ENCODE measurements at places on chromosomes 7 and 10.

- no peak for DNase-seq
Observed at GRCh38 chr7:102421706-102422240, 11.6 kb upstream of the ORAI2 start.

- peak; percentile 67 for DNase-seq
Observed at GRCh38 chr10:77131214-77131613, 506.4 kb downstream of the KCNMA1 start.

DNA sequence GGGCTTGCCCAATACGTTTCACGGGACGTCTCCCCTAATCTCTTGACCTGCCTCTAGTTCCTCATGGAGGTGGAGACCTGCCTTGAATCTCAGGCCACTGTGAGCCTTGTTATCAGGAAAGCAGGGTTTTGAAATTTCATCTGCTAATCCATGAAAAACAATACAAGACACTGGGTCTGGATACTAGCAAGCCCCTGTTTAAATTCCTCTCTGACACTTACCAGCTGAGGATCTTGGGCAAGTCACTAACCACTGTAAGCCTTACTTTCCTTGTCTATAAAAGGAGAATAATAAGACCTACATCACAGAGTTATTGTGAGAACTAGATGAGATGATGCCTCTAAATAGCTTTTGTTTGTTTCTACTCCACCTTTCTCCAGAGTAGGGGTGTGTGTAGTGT is 303.6 kb downstream of the FGFR2 start:
- DNase-seq, result no peak

GRCh38 chr7:69643708-69644445 is 45.6 kb downstream of the AUTS2 start:
- no peak for DNase-seq

DNA sequence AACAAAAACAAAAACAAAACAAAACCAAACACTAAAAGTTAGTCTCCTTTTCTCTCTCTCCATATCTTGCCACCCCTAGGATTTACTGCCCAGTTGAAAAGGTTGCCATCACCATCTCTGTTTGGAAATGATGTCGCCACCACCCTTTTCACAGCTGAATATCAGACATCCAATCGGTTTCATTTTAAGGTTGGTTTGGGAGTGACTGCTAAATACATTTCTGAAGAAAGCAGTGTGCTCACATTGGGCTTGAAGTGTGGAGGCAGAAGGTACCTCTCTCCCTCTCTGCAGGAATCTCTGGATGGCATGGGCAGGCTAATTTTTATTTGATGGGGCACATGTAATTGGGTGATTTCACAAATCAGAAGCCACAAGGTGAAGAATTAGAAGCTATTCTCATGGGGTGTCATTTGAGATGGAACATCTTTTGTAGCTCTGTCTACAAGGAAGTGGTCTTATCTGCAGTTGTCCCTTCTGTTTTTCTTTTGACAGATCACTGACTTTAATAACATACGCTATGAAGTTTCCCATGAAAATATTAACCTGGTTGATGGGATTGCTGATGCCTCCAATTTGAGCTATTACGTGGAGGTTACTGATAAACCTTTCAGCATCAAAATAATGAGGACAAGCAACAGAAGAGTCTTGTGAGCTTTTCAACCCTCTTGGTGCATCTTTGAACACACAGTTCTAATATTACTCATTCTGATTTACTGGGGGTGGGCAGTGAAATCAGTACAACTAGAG is 20.1 kb downstream of the MGAM2 start:
- no peak for DNase-seq

- DNase-seq, result no peak
Observed at GRCh38 chr10:19987931-19988330, 171.7 kb downstream of the PLXDC2 start.

GRCh38 chr7:148588670-148589131 is 1.9 kb upstream of the C7orf33 start:
- no peak for DNase-seq

DNA sequence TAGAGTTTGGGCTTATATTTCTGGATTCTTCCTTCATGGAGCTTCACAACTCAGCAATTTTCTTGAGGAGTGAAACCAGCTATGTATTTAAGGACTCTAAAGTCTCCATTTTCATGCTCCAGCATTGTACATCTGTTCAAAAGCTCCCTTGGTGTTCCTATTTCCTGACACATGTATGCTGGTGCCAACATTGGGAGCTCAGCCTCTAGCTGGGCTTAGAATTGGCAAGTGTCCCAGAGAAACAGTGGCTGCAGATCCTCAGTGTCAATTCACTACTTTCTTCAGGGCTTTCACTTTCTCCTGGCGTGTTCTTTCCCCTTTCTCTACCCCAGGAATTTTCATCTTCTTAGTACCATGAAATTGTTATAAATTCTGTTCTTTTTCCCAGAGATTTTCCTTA is 103.1 kb downstream of the ZNF467 start:
- no peak for DNase-seq

- DNase-seq, result no peak
Observed at GRCh38 chr10:47369251-47369894, 14.7 kb downstream of the ZNF488 start.

- DNase-seq, result no peak
Observed at GRCh38 chr10:77445547-77445946, 192.1 kb downstream of the KCNMA1 start.

- DNase-seq, result no peak
Observed at GRCh38 chr7:140222814-140223213, 46.0 kb upstream of the KDM7A start.

DNA sequence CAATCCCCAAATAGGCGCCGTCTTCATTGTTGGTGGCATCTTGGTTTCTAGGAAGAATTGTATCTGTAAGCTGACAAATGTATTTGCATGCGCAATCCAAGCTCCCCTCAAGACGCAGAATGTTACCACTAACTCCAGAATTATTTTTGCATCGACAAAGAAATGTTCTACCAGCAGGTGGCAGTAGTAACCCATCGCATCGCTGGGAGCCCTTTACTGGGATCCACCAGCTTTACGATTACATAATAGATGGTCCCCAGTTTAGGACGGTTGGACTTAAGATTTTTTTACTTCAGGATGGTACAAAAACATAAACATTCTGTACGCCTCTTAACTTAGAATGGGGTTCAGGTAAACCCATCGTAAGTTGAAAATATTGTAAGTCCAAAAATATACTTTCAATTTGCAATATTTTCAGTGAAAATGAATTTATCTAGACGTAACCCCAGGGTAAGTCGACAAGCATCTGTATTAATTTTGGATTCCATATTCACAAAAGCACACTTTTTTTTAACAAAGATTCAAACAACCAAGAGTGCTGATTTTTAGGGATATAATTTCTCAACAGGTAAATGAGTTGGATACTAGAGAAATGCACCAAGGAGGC is 114.0 kb upstream of the COBL start:
- DNase-seq, result peak; percentile 53

GRCh38 chr7:96526496-96526895 is 183.2 kb downstream of the SEM1 start:
- DNase-seq, result no peak

DNA sequence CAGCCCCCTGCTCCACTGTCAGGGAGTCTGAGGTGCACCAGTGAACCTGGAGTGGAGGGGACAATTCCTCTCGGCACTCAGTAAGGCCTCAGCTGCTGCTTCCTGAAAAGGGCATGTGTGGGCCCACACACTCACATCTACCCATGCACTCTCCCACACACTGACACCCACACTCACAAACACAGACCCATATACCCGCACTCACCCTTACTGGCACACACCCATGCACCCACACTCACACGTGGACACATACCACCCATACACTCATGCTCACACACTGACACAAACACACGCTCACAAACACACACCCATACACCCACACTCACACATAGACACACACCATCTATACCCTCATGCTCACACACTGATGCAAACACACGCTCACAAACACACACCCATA is 31.9 kb downstream of the ADAMTS14 start:
- DNase-seq, result no peak

- DNase-seq, result peak; percentile 32
Observed at GRCh38 chr7:77867537-77867865, 68.9 kb downstream of the PHTF2 start.

DNA sequence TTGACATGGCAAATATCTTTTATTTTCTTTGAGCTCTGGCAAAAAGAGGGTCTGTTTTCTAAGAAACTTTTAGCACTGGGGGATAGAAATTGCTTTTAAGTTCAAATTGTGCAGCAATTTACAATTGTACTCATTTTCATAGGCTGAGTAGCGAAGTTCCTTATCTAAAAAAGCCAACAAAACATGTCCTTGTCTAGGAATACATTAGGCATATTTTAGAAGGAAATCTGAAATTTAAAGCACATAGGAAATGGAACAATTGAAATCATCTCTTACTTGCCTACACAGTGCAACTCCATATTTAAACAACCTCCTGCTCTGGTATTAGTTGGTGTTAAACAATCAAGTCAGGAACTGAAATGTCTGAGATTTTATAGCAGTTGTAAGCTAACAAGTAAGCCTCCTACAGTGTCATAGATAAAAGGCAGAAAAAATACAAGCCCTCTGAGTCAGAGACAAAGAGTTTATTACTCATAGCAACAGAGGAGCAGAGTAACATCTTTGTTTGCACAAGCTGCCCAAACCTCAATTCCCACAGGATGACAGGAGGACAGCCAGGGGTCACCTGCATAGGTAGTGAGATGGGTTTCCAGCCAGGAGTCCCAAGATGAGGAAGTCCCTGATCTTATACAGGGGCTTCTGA is 280.2 kb upstream of the HGF start:
- DNase-seq, result peak; percentile 80

GRCh38 chr10:92241501-92241900 is 49.4 kb downstream of the CPEB3 start:
- DNase-seq, result no peak

DNA sequence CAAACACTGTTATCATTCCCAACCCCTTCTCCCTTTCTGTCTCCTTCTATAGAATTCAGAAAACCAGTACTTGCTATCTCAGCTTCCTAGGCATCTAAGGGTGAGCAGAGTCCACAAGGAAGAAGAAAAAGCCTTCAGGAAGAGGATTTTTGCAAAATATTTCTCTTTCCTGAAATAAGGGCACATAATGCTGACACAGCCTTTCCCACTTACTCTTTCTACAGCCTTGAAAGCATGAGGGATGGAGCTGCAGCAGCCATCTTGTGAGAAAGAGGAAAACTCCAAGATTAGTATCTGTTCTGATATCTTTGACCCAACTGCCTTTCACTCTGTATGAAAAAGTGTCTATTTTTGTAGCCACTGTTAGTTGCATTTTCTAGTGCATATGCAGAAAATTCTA is 826.2 kb downstream of the KCNMA1 start:
- DNase-seq, result no peak

- DNase-seq, result no peak
Observed at GRCh38 chr7:143387156-143387975, 6.2 kb downstream of the ZYX start.

GRCh38 chr10:43287056-43288007 is 20.5 kb upstream of the RASGEF1A start:
- peak; percentile 83 for DNase-seq

DNA sequence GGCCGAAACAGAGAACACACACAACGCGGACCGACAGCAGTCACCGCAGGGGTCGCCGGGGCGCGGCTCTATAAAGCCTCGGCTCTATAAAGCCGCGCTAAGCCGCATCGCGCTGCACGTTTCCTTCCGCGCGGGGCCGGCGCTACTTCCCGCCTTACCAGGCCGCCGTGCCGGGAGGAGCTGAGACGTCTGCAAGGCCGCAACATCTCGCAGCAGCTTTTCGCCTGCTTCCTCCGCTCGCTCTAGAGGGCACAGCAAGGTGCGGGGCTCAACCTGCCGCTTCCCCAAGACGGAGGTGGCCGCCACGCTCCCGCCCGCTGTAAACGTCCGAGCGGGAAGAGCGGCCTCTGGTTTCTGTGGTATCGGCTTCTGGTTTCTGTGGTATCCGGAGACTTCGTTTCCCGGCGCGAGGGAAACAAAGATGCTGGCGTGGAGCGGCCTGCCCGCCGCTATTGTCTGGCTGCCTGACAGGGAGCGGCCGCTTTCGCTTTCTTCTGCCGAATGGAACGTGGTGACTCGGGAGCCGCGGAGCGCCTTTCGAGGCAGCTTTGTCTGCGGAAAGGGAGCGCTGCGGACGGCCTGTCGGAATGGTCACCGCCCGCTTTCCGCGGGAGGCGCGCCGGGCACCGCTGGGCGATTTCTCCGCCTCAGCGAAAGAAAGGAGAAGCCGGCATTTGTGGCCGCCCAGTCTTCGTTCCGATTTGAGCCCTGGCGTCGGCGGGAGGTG is 91.8 kb downstream of the SPAG6 start:
- peak; percentile 83 for DNase-seq

DNA sequence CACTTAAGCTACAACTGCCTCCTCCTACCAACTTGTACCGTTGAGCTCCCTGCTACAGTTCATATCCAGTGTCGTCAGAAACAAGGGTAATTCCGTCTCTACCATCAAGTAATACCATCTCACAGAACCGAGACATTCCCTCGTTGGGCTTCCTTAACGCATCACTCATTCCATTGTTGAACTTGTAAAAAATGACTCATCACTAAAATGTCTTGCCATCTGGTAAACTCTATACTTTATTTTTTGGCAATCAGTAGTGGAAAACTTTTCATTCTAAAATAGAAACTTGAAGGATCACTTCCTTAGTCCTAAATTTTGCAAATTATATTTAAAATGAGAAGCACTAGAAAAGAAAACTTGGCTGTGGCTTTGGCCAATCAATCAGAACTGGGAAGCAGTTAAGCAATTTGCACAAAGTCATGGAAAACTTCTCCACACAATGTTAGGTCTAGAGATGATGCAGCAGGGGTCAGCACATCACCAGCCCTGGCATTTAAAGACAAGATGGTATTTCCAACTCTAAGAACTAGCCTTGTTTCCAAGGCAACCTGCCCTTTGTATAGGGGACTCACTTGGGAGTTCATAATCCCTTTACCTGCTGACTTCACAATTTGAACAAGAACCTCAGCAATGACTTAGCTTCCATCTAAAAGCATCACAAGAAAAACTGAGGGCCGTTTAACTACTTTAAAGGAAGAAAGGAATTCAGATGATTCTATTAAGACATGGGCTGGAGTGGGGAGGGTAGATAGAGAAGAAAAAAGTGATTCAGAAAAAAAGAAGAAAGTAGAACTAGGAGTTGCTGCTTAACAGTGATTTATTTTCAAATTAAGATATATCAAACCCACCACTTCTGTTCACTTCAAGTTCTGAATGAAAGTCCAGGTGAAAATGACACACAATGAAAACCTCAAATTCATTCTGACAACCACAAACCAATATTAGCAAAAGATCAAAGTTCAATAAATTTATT is 288.1 kb downstream of the PARD3 start:
- peak; percentile 81 for DNase-seq

DNA sequence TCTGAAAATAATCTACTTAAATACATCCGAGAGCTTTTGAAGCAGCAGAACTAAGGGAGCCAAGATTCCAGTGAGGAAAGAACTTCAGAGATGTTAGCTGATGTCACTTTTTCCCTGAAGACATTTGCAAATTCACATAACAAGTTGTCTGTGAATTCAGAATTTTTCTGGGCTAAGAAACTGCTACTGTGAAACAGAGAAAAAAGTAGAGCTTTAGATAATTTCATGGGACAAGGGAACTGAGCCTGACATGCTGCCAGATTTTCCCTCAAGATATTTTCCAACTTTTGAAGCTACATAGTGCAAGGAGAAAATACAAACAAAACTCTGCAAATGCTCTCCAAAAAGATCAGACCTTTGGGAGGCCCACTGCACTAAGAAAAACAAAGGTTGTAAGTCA is 484.2 kb downstream of the ANKRD7 start:
- no peak for DNase-seq

GRCh38 chr7:131948434-131949053 is 392.1 kb upstream of the PODXL start:
- DNase-seq, result peak; percentile 7

- DNase-seq, result no peak
Observed at GRCh38 chr10:112215342-112215774, 31.8 kb upstream of the GPAM start.
